ENCODE measurements at places on chromosomes 4 and X.

GRCh38 chr4:185396724-185397385, at the start of gene ANKRD37:
ANKRD37 (plus strand) TSS chr4:185396841; CDS start chr4:185396924, 83 bp downstream.
- DNase-seq = peak; percentile 26

GRCh38 chr4:81684352-81684751, 212.6 kb upstream of the RASGEF1B start:
- DNase-seq = no peak

DNA sequence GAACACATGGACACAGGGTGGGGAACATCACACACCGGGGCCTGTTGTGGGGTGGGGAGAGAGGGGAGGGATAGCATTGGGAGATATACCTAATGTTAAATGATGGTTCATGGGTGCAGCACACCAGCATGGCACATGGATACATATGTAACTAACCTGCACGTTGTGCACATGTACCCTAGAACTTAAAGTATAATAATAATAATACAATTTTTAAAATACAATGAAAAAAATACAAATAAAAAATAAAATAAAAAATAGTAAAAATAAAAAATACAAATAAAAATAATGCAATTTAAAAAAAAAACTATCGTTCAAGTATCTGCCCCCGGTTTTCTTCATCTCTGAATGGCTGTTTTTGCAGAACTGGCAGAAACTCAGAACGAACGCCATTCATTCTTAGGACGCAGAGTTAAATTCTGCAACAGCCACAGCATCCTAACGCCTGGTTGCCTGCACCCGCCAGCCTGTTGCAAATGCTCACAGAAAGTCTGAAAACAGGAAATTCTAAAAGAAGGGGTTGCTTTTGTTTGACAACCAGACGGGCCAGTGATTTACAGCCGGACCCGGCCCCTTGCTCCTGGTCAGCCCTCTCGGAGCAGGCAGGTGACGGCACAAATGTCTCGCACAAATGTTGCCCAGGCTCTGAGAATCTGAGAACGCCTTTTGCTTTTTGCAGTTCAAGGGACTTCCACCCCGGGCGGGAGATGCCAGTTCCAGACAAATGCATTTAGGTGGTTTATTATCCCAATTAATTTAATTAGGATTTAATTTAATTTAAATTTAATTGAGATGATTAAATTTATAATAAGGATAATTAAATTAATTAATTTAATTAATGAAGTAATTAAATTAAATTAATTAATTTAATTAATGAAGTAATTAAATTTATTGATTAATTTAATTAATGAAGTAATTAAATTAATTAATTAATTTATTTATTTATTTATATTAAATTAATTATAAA, 47.8 kb downstream of the CRLF2 start:
- DNase-seq = peak; percentile 11

GRCh38 chr4:183356931-183357675, 34.9 kb upstream of the CLDN24 start:
- DNase-seq = no peak

Measured in hepatic stellate cell (primary cell).